ENCODE measurements at places on chromosomes 7 and 10.

DNA sequence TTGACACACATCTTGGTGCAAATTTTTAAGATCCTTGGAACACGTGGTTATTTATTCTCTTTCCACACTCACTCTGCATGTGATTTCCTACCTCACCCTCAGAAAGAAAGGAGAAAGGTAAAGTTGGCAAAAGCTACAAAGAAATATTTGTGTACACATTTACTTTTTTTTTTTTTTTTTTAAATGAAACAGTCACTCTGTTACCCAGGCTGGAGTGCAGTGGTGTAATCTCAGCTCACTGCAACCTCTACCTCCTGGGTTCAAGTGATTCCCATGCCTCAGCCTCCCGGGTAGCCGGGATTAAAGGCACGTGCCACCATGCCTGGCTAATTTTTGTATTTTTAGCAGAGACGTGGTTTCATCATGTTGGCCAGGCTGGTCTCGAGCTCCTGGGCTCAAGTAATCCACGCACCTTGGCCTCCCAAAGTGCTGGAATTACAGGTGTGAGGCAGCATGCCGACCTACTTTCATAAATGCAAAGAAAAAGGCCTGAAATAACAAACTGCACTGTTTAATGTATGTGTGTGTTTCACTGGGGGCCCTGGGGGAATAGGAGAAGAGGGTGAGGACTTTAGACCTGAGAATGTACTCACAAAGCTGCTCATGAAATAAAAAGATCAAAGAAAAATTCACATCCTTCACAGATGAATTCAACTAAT, 71.6 kb upstream of the GRID1 start:
- no peak for DNase-seq

GRCh38 chr7:38424750-38425463, 151.5 kb upstream of the TARP start:
- no peak for DNase-seq

DNA sequence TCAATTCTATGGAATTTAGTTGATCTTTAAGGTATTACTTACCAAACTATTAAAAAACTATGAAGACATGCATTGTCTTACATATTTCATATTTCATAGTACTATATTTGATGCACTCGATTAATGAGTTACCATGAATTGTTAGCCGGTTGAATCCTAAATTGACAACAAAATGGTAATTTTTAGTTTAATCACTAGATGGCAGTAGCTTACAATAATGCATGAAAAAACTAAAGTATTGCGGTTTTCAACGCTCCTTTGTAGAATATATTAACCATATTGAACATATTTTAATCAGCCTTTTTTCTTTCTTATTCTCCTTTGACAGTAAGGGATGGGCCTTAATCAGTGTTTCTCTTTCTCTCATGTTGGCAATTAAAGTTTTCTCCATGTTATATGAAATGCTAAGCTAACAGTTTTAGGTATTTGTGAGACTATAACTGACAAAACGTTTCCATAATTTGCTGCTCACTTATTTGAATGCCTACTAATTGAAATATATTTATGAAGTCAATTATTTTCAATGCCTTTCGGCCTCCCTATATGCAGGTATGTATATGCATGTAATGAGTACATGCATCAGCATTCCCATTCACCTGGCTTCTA, 48.5 kb upstream of the ARL4A start:
- peak; percentile 48 for DNase-seq

DNA sequence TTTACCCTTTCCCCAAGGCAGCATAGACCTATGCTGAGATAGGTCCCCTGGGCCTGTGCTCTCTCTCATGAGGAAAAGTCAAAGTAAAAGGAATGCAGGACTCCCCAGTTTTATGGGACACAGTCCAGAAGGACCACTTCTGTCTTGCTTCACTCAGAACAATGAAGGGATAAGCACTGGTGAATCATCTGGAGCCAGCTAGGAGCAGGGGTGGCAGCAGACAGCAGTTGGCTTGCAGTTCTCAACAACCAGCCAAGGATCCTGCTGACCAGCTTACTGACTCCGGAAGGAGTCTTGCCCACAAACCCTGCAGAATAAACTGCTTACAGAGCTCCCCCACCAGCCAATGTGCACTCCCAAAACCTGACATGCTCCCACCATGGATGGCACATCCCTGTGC, 152.1 kb upstream of the GHITM start:
- no peak for DNase-seq

- DNase-seq = no peak
These were observed 141.6 kb upstream of the TCERG1L start for GRCh38 chr10:131452926-131453720.

GRCh38 chr10:116444527-116445142, 17.0 kb downstream of the PNLIPRP3 start:
- peak; percentile 18 for DNase-seq

GRCh38 chr7:147756300-147756699, 834.3 kb upstream of the C7orf33 start:
- no peak for DNase-seq

DNA sequence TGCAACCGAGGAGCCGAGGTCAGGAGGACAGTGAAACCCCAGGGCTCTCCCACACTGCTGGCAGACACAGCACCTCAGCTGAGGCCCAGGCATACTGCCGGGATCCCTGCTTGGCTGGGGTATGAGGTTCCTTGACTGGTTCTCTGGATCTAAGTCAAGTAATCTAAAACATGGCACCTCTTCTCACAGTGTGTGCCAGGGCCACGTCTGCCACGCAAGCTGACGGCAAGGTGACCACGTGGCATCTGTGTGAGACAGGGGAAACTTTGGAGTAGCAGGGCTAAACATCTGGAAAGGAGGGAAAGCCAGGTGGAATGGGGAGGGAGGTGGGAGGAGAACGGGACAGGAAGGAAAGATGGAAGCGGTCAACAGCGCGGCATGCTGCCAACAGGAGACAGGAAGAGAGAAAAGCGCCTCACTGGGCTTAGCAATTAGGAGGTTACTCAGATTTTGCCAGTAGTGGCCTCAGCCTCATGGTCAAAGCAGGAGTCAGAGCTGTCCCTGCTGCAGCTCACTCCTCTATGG, 103.7 kb downstream of the CXCL12 start:
- no peak for DNase-seq

- no peak for DNase-seq
These were observed 165.8 kb downstream of the KLF6 start for GRCh38 chr10:3619241-3619640.

DNA sequence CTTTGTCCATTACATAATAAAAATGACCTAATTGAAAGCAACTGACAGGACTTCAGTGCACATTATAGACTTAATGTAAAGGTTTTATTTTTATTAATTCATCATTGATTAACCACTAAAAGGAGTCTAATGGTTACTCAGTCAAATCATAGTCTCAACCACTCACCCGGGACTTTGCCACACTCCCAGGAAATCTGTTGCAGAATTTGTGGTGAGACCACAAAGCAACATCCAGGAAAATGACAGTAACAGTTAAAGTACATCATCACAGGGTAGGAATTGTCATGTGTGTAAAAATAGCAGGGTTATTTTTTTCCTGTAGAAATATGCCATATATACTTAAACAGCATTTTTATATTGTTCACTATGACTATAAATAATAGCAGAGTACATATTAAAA, 6.3 kb upstream of the HGF start:
- peak; percentile 25 for DNase-seq

DNA sequence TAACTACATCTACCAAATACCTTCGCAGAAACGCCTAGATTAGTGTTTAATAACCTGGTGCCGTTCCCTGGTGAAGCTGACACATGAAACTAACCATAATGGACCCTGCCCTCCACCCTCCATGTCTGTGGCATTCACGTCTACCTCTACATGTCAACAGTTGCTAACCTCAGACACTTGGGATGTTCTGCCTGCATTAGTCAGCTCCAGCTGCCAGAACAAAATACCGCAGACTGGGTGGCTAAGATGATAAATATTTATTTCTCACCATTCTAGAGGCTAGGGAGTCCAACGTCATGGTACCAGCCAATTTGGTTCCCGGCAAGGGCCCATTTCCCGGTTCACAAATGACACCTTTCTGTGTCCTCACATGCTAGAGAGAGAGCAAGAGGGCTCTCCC, 118.5 kb upstream of the CHST15 start:
- no peak for DNase-seq

DNA sequence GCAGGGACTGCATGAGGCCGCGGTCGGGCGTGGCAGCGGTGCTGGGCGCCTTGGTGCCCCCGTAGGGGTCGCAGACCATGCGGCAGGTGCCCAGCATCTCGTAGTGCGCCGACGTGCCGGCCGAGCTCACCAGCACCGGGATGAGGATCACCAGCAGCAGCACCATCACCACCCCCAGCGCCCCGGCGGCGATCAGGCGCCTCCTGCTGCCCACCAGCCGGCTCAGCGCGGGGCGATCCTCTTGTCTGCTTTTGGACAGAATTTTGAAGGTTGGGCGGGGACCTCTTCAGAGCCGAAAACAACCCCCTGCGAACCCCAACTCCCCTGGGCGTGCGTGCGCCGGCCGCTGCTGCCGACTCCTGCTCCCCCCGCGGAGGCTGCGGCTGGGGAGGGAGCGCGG, 779 bp downstream of the C1QL3 start:
- no peak for DNase-seq

DNA sequence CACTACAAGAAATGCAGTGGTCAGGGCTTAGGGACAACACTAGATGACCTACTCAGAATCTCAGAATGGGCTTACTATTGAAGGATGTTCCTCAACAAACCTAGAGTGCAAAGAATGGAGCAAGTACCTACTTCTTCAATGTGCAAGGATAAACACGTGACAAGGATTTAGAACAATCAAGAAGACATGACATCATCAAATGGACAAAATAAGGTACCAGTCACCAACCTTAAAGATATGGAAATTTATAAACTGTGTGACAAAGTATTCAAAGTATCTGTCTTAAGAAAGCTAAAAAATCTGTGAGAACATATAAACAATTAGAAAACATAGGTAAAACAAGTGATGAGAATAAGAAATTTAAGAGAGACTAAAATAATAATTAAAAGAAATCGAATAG, 656.1 kb downstream of the ZWINT start:
- no peak for DNase-seq

GRCh38 chr7:47640265-47640664, 58.4 kb upstream of the TNS3 start:
- no peak for DNase-seq

GRCh38 chr7:42883950-42884349, 27.9 kb downstream of the C7orf25 start:
- peak; percentile 6 for DNase-seq

DNA sequence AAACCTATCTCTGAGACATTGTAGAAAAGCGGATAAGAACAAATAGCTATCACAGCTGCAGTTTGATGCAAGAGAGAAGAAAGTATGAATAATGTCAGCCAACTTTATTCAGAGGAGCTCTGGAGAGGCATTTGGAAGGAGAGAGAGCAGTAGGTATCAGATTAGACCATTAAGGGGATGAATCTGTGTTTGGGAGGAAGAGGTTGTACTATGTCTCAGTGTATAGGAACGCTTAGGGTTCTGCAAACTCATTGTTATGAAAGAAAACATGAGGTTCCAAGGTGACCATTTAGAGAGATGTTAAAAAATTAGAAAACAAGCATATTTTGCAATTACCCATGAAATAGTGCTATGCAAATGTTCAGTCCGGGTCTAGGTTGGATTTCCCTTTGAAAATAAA, 207.5 kb upstream of the GNAI1 start:
- DNase-seq = no peak

GRCh38 chr10:21467633-21468032, 57.8 kb downstream of the SKIDA1 start:
- no peak for DNase-seq

GRCh38 chr10:32349199-32349585, 2.2 kb upstream of the EPC1 start:
- no peak for DNase-seq

DNA sequence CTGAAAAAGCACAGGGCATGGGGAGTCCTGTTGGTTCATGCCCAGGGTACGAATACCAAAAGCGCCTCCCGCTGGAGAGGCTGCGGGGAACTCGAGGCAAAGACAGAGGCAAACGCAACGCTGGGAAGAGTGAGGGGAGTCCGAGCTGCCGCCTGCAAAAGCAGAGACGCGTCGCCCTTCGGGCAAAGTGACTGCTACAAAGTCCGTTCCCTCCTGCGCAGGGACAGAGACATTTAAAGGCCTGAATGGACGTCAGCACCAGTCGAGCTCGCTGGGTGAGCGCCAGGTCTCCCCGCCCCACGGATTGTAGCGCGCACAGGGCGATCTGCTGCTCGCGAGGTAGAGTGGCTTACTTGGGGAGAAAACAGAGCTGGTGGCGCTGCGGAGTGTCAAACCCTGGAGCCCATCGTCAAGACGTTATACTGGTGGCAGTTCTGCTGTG, 732.8 kb downstream of the ZWINT start:
- no peak for DNase-seq

DNA sequence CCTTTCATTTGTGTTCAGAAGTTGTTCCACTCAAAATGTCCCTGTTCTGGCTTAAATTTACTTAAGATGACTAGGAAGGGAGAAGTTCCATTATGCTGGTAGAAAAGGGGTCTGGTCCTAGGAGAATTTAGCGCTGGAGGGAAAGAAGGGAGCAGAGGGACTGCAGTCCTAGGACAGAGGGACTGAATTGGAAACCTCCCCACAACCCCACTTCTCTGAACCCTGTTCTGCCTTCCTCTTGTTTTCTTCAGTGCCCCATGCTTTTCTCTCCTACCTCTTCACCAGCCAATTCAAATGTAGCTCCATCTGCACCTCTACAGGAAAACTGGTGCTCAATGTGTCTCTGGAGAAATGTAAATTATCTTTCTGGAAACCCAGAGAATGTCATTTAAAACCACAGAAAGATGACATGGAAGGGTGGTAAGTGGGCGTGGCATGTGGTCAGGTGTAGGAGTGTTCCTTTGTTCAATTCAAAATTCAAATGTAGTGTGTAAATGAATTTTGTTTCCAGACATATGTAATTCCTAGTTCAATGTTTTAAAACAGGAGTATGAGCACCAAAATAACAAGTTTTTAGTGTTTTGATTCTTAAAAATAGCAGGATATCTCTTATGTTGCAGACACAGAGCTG, 24.0 kb upstream of the RHOBTB1 start:
- DNase-seq = no peak

DNA sequence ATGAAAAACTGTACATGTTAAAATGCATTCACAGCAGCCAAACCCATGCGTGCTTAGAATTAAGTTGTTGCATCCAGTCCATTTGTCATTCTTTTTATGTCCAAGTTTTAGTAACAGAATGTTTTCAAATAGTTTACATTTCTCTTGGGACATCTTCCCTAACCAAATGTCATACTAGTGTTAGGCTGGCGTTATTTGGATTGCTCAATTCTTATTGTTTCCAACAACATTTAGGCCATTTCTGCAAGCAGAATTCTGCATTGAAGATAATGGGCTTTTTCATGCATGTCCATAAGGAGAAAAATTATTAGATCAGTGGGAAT, 203.0 kb downstream of the HIBADH start:
- DNase-seq = no peak

GRCh38 chr10:124262234-124262865, 156.4 kb downstream of the OAT start:
- DNase-seq = no peak

GRCh38 chr7:151390598-151391357, 19.1 kb downstream of the WDR86 start:
- no peak for DNase-seq
